ENCODE measurements at places on chromosomes 4 and X.

- no peaks in the 10 kb centered on the region for H3K27me3 ChIP-seq
- no peak for DNase-seq
- H3K27ac ChIP-seq: no peak overlapping the region
- no peak overlapping the region for H3K4me3 ChIP-seq
Observed at GRCh38 chr4:9602389-9602914, 158.2 kb downstream of the DEFB131A start.

- DNase-seq: no peak
- no peaks in the 10 kb centered on the region for H3K4me1 ChIP-seq
- no peaks in the 10 kb centered on the region for H3K36me3 ChIP-seq
- H3K27me3 ChIP-seq: no peaks in the 10 kb centered on the region
- H3K27ac ChIP-seq: no peak overlapping the region
Observed at GRCh38 chrX:150086371-150086770, 148.1 kb upstream of the EOLA2 start.

DNA sequence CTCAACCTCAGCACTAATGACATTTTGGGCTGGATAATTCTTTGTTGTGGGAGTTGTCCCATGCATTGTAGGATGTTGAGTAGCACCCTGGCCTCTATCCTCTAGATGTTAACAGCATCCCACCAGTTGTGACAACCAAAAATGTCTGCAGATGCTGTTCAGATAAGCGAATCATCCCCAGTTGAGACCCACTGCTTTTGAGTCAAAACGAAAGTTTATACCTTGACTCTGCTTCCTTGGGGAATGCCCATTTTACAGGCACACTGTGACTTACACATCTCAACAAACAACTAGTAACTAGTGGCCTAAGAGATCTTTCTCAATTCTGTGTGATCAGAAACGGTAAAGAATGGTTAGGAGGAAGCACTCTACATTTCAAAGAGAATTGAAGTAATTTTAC lies 37.0 kb downstream of the SEPSECS start:
- H3K27ac ChIP-seq: no peak overlapping the region
- no peaks in the 10 kb centered on the region for H3K36me3 ChIP-seq
- no peaks in the 10 kb centered on the region for H3K4me1 ChIP-seq
- no peak for DNase-seq
- no peaks in the 10 kb centered on the region for H3K27me3 ChIP-seq

DNA sequence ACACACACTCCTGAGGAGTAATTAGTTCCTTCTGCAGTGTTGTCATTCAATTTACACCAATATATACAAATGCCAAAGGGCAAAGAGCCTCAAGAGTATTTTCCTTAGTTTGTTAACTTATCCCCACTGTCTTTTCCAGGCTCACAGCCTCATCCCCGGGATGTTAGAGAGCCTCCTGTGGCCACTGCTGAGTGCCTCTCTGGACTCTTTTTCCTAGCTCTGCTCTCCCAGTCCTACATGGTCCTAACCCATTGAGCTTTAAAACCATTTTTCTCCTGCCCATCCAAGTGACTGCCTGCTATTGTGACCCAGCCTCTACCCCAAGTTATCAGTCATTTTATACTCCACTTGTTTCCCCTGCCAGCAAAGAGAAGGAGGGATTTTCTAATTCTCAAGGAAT lies 23.5 kb upstream of the TTC29 start:
- DNase-seq: no peak
- no peaks in the 10 kb centered on the region for H3K4me1 ChIP-seq
- no peak overlapping the region for H3K4me3 ChIP-seq
- peaks cover 12% of the 10 kb centered on the region for H3K36me3 ChIP-seq
- H3K27me3 ChIP-seq: no peaks in the 10 kb centered on the region
- no peak overlapping the region for H3K27ac ChIP-seq

- no peaks in the 10 kb centered on the region for H3K27me3 ChIP-seq
- H3K4me3 ChIP-seq: no peak overlapping the region
- no peak overlapping the region for H3K27ac ChIP-seq
- no peak for DNase-seq
- no peaks in the 10 kb centered on the region for H3K4me1 ChIP-seq
Observed at GRCh38 chrX:104098919-104099318, 13.4 kb upstream of the ZCCHC18 start.

- no peak overlapping the region for H3K27ac ChIP-seq
- H3K27me3 ChIP-seq: no peaks in the 10 kb centered on the region
- H3K4me3 ChIP-seq: no peak overlapping the region
- peaks cover 4% of the 10 kb centered on the region for H3K36me3 ChIP-seq
Observed at GRCh38 chrX:68632491-68632890, 15.0 kb upstream of the STARD8 start.

- no peak overlapping the region for H3K4me3 ChIP-seq
- no peak for DNase-seq
- peaks cover 7% of the 10 kb centered on the region for H3K36me3 ChIP-seq
- no peaks in the 10 kb centered on the region for H3K27me3 ChIP-seq
- no peak overlapping the region for H3K27ac ChIP-seq
Observed at GRCh38 chr4:183155450-183156184, 56.6 kb downstream of the WWC2 start.

- no peak for DNase-seq
- no peaks in the 10 kb centered on the region for H3K27me3 ChIP-seq
- H3K4me1 ChIP-seq: no peaks in the 10 kb centered on the region
Observed at GRCh38 chr4:98679738-98680137, 21.3 kb upstream of the TSPAN5 start.

DNA sequence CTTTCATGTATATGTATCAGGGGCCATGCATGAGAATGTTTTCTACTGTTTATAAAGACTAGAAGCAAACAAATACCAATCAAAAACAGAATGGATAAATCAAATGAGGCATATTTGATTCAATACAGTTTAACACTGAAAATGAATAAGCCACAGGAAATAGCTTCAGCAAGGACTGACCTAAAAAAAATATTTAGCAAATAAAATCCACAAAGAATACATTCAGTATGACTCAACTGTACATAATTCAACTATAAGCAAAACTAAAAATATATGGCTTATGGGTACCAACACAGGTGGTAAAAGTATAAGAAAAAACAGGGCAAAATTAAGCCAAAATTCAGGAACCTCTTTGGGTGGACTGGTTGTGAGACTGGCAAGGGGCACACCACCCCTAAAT lies 112.9 kb downstream of the KCNIP4 start:
- H3K27ac ChIP-seq: no peak overlapping the region
- no peaks in the 10 kb centered on the region for H3K27me3 ChIP-seq
- peaks cover 7% of the 10 kb centered on the region for H3K36me3 ChIP-seq
- no peaks in the 10 kb centered on the region for H3K4me1 ChIP-seq
- no peak for DNase-seq

DNA sequence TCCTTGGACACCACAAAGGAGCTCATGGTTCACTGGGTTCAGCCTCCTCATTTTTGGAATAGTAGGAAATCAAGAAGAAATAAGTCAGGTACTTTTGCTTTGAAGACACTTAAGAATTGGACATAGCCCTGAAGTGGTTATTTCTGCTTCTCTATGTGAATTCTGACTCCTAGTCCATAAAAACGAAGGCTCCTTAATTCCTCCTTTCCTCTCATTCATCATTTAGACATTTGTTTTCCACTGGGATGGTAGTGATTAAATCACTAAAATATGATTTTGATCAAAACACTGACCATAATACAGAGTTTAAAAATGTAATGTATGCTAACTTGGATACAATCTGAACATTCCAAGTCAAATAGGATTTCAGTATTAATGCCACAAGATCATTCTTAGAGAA lies 34.7 kb upstream of the CYP2U1 start:
- no peaks in the 10 kb centered on the region for H3K27me3 ChIP-seq
- H3K4me1 ChIP-seq: no peaks in the 10 kb centered on the region
- H3K27ac ChIP-seq: no peak overlapping the region
- peaks cover 30% of the 10 kb centered on the region for H3K36me3 ChIP-seq
- no peak overlapping the region for H3K4me3 ChIP-seq
- no peak for DNase-seq

DNA sequence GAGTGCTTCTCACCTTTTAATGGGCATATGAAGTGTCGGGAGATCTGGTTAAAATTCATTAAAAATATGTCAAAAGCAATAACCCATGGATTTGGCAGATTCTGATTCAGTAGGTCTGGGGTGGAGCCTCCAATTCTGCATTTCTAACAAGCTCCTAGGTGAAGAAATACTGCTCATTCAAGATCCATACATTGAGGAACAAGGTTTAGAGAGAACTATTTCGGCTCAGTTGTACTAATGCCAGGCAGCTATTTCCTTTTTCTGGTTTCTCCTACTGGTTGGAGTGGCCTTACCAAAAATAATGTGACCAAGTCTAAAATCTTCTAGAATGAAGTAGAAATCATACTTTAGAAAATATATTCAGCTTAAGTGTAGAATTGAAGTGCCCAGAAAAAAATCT lies 117.5 kb downstream of the TSPAN7 start:
- no peak overlapping the region for H3K27ac ChIP-seq
- H3K4me3 ChIP-seq: no peak overlapping the region
- no peaks in the 10 kb centered on the region for H3K27me3 ChIP-seq
- no peaks in the 10 kb centered on the region for H3K36me3 ChIP-seq

DNA sequence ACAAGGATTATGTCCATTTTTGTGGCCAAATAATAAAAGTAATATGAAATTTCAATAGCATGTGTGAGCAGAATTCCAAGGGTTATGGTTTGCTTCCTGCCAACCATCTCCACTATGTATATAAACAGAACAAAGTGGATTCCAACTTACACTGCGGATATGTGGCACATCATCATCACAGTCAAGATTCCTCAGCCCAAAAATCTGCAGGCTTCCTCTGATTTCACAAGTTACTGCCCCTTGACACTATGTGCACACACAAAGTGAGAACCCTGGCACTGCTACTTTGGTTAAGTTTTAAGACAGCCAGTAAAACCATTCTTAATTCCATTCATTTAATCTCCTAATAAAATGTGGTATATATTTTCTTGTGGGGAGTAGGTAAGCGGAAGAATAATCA lies 76.4 kb downstream of the LEF1 start:
- H3K4me1 ChIP-seq: no peaks in the 10 kb centered on the region

DNA sequence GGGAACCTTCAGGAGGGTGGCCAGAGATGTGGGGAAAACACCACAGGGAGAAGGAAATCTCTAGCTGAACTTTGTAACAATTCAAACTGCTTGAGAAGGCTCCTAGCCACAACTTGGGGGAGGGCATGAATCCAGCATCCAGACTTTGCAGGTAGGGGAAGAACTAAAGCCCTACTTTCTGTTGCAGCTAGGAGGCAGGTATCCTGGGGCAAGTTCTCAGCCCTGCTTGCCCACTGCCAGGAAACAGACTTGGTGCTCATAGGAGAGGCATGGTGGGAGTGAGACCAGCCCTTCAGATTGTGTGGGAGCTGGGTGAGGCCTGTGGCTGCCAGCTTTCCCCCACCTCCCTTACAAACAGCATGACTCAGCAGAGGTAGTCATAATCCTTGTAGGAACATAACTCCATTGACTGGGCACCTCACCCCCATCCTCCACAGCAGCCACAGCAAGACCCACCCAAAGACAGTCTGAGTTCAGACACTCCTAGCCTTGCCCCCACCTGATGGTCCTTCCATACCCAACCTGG lies 209.5 kb upstream of the CPEB2 start:
- H3K4me1 ChIP-seq: no peaks in the 10 kb centered on the region
- H3K27me3 ChIP-seq: no peaks in the 10 kb centered on the region
- peaks cover 3% of the 10 kb centered on the region for H3K36me3 ChIP-seq
- no peak overlapping the region for H3K27ac ChIP-seq
- H3K4me3 ChIP-seq: no peak overlapping the region

- peaks cover 30% of the 10 kb centered on the region for H3K36me3 ChIP-seq
- no peak overlapping the region for H3K27ac ChIP-seq
- DNase-seq: no peak
- H3K4me1 ChIP-seq: peaks cover 3% of the 10 kb centered on the region
- H3K4me3 ChIP-seq: no peak overlapping the region
- no peaks in the 10 kb centered on the region for H3K27me3 ChIP-seq
Observed at GRCh38 chrX:45762699-45763647, 562.3 kb upstream of the DIPK2B start.

- no peak for DNase-seq
- H3K27ac ChIP-seq: no peak overlapping the region
- H3K4me1 ChIP-seq: no peaks in the 10 kb centered on the region
- no peaks in the 10 kb centered on the region for H3K36me3 ChIP-seq
- H3K4me3 ChIP-seq: no peak overlapping the region
Observed at GRCh38 chr4:2798399-2799223, 5.7 kb downstream of the SH3BP2 start.

DNA sequence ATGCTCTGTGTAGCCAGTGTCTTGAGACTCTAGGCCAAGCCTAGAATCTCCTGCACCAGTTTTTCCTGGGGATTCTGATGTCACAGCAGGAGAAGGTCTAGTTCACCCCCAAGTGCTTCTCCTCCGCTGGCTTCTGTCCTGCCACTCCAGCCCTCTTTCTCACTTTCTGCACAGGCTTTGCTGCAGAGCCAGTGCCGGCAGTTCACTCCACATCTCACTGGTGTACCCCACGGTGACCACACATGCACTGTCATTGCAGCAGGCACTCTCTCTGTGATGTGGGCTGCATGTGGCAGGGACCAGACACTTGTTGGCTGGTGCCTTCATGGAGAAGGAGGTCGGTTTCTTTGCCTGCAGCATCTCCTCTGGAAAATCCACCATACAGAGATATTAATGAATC lies 643.8 kb upstream of the GALNTL6 start:
- H3K4me1 ChIP-seq: no peaks in the 10 kb centered on the region
- DNase-seq: no peak
- H3K36me3 ChIP-seq: no peaks in the 10 kb centered on the region
- H3K4me3 ChIP-seq: no peak overlapping the region

DNA sequence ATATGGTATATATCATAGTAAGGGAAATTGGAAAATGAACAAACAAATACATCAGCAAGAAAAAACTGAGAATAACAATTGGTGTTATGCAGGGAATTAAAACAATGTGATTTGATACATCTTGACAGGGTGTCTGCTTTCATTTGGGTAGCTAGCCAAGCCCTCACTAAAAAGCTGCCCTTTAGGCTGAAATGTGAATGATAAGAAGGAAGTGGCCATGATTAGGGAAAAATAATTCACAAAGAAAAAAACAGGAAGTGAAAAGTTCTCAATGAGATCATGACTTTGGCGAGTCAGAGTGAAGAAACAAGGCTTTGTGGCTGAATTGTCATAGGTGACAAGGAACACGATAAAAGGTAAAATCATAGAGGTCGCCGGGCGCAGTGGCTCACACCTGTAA lies 675.8 kb upstream of the SLIT2 start:
- no peak overlapping the region for H3K4me3 ChIP-seq
- no peak overlapping the region for H3K27ac ChIP-seq
- DNase-seq: no peak
- H3K4me1 ChIP-seq: no peaks in the 10 kb centered on the region

DNA sequence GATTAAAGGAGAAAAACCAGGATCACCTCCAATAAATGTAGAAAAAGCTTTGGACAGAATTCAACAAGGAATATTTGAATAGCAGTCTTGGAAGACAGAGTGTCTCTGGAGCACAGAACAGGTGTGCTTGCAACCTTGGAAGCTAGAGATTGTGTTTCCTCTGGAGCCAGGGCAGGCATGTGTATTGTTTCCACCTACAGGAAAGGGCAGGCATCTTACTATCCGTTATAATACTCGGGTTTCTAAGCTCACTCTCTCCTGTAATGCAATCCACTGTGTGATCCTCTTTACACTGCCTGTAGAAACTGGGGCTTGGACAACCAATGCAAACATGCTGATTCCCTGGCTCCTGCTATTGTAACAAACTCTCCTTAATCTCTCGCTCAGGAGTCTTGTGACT lies 14.4 kb downstream of the CCDC110 start:
- H3K27me3 ChIP-seq: no peaks in the 10 kb centered on the region
- DNase-seq: no peak
- H3K4me3 ChIP-seq: no peak overlapping the region

Measured in H9 (cell line).